ENCODE measurements at places on chromosomes 1 and 21.

- no peak for DNase-seq
Observed at GRCh38 chr1:90340606-90341005, 345.7 kb downstream of the ZNF326 start.

DNA sequence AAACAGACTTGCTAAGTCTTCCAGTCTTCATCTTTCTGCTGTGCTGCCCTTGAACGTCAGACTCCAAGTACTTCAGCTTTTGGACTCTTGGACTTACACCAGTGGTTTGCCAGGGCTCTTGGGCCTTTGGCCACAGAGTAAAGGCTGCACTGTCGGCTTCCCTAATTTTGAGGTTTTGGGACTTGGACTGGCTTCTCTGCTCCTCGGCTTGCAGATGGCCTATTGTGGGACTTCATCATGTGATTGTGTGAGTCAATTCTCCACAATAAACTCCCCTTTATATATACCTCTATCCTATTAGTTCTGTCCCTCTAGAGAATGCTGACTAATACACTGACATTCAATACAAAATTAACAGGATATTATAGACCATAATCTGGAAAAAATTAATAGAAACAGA, 628.1 kb downstream of the PLPP3 start:
- no peak for DNase-seq

DNA sequence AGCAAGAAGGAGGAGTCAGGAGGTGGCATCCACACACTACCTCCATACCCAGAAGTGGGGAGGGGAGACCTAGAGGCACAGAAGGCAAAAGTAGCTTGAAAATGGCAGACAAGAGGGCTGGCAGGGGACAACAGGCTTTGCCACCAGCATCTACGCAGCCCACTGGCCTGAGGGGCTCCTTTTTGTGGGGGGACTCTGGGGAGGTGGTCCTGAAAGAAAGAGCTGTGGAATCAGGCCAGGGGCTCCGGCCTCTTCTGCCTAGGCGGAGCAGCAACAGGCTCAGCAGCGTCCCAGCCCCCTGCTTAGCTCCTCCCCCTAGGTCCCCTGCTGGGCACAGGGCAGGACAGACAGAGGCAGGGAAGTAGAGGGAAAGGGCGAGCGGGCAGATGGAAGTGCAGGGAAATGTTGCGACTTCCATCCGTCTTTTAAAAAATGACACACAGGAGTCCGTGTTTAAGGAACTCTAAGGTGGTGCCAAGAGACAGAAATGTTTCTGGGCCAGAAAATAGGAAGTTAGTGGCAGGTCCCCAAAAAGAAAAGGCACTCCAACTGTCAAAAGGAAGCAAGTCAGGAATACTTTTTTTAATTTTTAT, 10.0 kb upstream of the LEFTY2 start:
- no peak for DNase-seq

DNA sequence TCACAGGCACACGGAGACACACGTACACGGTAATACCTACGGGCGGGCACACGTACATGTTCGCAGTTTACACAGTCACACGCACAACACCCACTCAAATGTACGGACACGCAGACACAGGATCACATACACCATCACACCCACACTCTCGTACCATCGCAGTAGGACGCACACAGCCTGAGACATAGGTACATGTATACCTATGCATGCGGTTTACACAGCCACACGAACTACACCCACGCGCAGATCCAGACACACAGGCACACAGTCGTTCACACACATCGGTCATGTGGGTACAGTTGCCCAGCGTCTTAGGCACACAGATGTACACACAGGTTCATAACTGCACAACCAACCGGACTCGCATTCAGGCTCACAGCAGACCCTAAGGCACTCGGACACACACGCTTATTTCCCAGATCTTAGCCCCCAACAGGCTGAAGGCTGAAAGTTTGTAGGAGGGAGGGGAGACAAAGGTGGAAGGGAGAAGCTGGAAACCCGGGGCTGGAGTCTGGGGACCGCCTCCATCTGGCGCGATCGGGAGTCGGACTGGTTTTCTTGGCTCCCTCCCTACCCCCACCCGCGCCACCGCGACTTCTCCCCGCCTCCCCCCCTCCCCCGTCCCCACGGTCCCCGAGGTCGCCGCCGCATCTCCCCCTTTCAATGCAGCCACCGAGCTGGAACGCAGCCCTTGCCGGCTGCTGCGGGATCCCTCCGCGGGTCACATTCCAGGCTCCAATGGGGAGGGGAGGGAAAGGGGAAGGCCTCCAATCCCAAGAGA, 51.9 kb upstream of the SYNC start:
- DNase-seq: no peak

DNA sequence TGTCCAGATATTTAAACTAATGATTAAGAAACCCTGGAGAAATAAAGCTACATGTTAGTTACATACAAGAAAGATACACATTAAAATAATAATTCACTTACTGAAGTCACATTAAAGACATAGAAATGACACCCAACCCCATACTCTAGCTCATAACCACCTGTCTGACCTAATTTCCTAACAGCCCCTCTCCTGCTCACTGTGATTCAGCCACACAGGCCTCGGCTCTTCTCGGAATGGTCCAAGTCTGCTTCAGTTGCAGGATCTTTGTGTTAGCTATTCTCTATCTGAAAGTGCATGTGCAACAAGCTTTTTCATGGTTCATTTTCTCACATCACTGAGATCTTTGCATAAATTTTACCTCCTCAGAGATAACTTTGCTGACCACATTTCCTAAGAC, 209.8 kb downstream of the TM2D1 start:
- DNase-seq: no peak

- DNase-seq: no peak
Observed at GRCh38 chr1:164637461-164638375, 78.7 kb downstream of the PBX1 start.

DNA sequence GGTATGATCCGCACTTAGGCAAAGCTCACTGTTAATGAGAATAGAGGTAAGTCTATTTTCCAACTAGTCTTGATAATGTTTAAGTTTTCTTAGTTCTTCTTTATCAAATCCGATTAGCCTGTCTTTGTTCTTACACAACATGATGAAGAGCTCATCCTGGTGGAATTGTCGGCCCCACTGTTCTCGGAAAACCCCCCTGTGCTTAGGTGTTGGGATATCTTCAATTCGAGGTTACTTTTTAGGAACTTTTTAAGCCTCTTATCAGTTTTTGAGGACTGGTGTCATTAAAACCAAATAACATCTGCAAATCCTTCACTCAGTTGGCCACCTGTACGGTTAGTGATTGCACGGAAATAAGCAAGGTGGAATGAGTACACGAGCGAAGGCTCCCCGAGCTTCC, 60.7 kb upstream of the KIF26B start:
- no peak for DNase-seq

DNA sequence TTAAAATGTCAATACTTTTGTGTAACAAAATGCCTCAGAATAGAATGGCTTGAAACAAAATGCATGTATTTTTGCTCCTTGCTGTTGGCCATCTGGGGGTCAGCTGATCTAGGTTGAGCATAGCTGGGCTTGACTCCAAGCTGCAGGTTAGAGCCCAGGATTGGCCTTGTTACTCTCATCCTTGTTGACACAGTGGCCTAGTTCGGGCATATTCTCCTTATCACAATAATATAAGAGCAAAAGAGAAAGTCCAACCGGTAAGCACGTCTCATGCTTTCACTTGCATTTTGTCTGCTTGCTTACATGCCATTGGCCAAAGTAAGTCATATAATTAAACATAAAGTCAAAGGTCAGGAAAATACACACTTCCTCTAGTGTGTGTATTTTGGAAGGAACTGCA, 456.2 kb downstream of the KCNT2 start:
- no peak for DNase-seq

- no peak for DNase-seq
Observed at GRCh38 chr1:28266920-28267322, 7.6 kb downstream of the SESN2 start.

GRCh38 chr1:201408176-201408833, 9.2 kb upstream of the LAD1 start:
- no peak for DNase-seq

- DNase-seq: no peak
Observed at GRCh38 chr1:78005755-78006154, 1.0 kb downstream of the DNAJB4 start.

DNA sequence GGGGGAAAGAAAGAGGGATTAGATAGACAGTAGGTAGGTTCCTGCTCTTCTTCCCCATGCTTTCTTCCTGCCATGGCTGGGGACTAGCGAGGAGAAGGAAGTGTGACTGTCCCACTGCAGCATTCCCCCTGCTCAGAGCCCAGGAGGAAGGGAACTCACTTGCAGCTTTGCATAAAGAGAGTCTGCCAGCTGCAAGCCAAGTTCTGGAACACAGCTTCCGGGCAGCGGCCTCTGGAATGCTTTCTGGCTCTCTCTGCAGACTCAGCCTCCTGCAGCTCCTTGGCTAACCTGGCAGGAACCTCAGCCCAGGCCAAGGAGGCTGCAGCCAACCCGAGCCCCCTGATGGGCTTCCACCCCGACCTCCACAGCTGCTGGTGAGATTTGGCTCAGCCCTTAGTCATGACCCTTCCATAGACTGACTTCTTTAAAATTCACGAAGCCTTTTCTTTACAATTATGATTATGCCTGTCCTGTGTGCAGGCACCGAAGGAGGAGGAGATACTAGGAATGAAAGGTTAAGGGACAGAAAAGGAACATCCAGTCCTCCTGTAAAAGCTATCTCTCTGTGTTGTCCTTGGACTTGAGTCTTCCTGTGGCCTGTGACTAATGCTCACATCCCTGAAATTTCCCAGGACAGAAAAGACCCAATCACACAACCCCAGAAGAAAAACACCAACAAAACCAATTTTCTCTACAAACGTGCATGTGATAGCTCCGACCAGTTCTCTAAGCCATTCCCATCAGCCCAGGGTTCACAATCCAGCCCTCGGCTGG, 108.2 kb upstream of the OLIG2 start:
- DNase-seq: no peak

DNA sequence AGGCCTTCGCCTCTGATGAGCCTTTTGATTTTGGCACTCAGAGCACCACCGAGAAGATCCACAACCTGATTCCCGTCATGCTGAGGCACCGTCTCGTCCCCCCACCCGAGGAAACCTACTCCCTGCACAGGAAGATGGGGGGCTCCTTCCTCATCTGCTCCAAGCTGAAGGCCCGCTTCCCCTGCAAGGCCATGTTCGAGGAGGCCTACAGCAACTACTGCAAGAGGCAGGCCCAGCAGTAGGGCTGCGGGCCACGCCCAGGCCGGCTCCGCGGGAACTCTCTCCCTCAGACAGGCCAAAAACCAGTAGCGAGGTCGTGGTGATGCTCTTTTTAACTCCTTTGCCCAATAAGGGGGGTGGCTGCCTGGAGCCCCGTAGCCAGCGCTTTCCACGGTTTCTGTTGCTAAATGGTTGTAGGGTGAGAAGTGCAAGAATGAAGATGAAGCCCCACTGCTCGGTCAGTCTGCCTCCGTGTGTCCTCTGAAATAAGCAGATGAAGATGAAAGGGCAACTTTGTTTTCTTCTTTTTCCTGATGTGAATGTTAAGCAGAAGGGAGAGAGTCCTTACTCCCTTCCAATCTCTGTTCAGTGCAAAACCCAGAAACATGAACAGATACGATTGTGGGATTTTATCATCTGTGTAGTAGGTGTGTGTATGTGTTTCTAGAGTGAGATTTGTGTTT, 46.5 kb downstream of the COQ8A start:
- no peak for DNase-seq

- no peak for DNase-seq
Observed at GRCh38 chr21:44656868-44657267, 864 bp upstream of the KRTAP12-3 start.

- no peak for DNase-seq
Observed at GRCh38 chr1:14865106-14865505, 266.6 kb downstream of the KAZN start.

- DNase-seq: no peak
Observed at GRCh38 chr1:117372863-117373412, 5.7 kb downstream of the MAN1A2 start.

DNA sequence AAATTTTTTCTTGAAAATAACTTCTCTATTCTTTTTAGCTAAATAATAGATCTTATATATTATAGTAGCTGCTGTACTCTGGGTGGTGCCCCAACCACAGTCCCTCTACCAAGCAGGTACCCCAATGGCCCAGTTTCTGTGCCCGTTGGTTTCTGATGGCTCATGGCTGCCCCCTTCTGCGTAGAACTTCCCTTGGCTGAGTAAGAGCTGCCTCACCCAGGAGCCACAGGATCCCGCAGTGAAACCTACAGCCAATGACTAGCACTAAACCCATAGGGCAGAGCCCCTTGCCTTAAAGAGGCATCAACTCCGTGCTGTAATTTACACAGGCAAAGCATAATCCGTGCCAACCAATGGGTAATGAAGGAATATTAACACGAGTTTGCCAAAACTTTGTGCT, 247.5 kb downstream of the USH2A start:
- no peak for DNase-seq

GRCh38 chr21:36052860-36053714, 7.2 kb downstream of the SETD4 start:
- DNase-seq: no peak

DNA sequence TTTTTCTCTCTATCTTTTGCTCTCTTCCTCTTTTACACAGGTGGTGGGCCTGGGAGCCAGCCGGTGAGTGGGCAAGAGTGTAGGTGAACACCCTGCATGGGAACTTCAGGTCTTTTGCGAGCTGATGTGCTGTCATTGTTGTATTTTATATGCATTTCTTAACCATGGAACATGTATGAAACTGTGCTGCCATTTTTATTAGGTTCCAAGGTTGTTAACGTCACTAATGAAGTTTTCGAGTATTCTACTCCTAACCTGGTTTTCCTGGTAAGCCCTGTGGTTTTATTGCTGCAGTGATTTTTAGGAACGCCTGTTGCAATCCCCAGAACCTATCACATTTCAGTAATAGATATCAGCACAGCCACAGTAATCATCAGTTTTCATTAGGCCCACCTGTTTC, 14.8 kb upstream of the NID1 start:
- no peak for DNase-seq

Data from activated gamma-delta T cell (primary cell).